ENCODE measurements at places on chromosomes 6 and 20.

- no peak for DNase-seq
Observed at GRCh38 chr20:62829231-62830230, 12.7 kb downstream of the COL9A3 start.

DNA sequence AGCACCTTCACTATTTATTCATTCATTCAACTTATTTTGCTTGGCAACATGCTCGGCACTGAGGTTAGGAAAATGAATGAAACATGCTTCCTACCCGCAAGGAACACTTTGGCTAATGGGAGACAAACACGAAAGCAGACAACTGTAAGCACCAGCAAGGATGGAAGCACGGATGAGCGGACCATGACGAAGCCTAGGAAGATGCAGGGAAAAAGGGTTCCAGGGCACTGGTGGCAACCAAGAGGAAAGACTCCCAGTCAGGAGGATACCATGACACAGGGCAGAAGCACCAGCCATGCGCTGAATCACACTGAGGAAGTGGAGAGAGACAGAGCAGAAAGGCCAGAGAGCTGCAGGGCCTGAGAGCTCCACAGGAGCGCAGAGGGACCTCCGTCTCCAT, 9.8 kb downstream of the PDE10A start:
- DNase-seq, result no peak

- no peak for DNase-seq
Observed at GRCh38 chr6:73943411-73943810, 247.4 kb downstream of the CD109 start.

- DNase-seq, result no peak
Observed at GRCh38 chr6:87222676-87223075, 67.3 kb downstream of the ZNF292 start.

All from pancreas (tissue), 10 donors.